ENCODE measurements at places on chromosomes 5 and 9. TPM values are rescaled to one million over a fixed set of nuclear protein-coding genes. Genes with fewer than 3 reads are reported as not detected.

FAM151B gene
- 2.3 TPM for total RNA-seq

ZMAT2 gene
- 30.8 TPM for total RNA-seq

GRCh38 chr9:19551124-19551929, 142.5 kb downstream of the ACER2 start:
- no peak for DNase-seq

DNA sequence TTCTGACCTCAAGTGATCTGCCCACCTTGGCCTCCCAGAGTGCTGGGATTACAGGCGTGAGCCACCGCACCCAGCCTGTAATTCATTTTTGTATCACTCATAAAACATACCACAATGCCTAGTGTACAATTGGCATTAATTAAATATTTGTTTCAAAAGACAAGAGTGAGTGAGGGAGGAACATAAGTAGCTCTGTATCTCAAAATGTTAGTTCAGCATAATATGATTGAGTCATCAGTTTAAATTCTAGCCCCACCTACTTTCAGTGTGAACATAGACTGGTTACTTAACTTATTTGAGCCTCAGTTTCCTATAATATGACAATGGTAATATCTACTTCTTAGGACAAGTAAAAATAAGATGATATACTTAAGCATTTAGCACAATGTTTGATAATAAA, 26.9 kb downstream of the INVS start:
- DNase-seq, result no peak

GRCh38 chr9:121837113-121837961, 185.9 kb downstream of the DAB2IP start:
- DNase-seq, result no peak

DNA sequence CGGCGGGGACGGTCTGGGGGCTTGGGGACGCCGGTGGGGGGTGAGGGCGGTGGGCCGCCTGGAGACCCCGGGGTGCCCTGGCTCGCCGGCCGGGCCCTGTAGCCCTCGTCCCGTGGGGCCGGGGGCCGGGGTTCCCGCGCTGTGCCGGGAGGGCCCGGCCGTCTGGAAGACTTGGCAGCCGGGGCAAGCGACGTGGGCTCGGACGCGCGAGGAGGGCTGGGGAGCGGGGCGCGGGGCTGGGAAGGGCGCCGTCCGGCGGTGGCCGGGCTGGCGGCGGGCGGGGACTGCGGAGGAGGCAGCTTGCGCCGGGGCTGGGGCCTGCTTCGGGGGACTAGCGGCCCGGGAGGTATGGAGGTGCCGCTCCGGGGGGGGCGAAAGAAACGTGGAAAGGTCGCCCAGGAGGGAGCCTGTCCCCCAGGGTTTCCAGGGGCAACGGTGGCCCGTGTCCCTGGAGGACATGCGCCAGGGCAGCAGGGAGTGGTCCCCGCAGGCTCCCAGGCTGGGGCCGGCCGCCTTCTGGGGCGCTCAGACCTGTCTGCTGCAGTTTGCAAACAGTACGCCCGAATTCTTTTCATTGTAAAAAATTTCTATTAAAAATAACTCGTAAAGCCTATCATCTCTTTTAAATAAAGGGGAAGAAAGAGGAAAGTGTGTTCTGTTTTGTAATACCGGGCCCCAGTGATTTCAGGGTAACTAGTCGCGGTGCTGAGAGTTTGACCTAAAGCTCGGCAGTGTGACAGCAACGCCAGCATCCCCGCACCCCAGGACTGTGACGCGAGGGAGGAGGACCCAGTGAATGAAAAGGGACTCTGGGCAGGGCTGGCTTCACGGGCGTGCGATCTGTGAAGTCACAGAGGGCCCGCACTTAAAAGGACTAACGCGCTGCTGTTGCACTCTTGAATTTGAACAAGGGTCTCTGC, 752 bp upstream of the ANKH start:
- no peak for DNase-seq

SLC1A1 gene
- total RNA-seq, result 2.1 TPM

DNA sequence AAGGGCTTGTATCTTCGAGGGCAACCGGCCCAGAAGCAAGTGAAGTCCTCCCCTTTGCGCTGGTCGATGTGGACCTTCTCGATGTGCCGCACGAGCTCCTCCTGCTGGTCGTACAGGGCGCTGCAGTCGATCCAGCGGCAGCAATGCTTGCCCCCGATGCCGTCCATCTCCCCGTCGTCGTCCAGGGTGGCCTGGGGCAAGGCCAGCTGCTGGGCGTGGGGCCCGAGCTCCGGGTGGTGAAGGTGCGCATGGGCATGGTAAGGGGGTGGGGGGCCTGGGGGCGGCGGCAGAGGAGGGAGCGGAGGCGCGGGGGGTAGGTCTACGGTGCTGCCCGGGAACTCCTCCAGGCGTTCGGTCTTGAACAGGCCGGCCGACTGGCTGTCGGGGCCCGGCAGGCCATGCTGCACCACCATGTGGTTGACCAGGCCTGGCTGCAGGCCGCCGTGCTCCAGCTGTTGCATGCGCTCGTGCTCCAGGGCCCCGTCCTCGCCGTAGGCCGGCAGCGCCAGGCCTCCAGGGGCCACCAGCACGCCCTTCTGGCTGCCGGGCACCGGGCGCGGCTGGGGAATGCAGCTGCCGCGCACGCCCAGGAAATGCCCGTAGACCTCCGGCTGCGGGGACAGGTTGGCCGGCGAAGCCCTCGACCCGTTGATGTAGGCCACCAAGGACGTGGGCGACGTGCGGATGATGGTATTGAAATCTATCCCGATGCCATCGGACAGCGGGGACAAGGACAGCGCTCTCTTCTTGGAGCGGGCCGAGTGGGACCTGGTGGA, 181.8 kb downstream of the GLIS3 start:
- DNase-seq, result no peak

- no peak for DNase-seq
These were observed 99.2 kb downstream of the DAPK1 start for GRCh38 chr9:87596862-87597261.

DNA sequence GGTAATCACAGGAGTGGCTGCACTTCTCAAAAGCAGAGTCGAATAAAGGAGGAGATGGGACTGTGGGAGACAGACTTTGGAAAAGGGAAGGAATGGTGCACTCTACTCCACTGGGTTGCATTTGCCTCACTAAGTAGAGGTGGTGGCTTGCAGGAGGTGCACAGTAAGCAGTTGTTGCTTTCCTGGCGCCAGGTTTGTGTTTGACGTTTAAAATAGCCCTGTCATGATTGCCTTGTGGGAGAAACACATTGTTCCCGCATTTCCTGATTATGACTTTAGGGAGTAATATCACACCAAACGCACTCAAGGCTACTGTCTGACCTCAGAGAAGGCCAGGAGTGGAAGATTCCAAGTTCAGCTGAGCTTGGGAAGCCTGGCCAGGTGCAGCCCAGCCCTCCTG, 36.7 kb downstream of the DMRT1 start:
- DNase-seq, result no peak

DNA sequence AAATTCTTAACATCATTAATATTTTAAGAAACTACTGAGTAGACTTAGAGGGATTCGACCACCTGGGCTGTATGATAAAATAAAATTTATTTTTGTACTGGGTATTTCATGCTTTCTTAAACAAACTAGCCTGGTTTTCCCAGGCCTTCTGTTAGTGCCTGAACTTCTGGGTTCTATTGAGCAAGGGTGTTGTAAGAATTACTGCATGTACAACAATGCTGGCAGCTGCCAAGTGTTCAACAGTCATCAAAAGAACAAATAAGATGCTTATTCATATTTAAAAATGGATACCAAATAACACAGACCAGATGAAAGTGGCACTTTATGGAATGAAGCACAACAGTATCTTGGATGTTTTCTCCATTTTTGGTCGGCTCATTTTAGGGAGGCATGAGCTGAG, 123.2 kb upstream of the FBXL7 start:
- DNase-seq, result no peak

GRCh38 chr5:176590035-176590717, 19.8 kb downstream of the GPRIN1 start:
- no peak for DNase-seq

ZNF300 gene
- total RNA-seq, result 3.1 TPM

- no peak for DNase-seq
These were observed 101.1 kb upstream of the GNAQ start for GRCh38 chr9:78132701-78133058.

- no peak for DNase-seq
These were observed 123.1 kb downstream of the LIFR start for GRCh38 chr5:38433160-38433861.

AQP7 gene
- 0.33 TPM for total RNA-seq

MYO10 gene
- total RNA-seq, result 7.6 TPM

- DNase-seq, result no peak
These were observed 17.5 kb downstream of the TNIP1 start for GRCh38 chr5:151063142-151063989.

DNA sequence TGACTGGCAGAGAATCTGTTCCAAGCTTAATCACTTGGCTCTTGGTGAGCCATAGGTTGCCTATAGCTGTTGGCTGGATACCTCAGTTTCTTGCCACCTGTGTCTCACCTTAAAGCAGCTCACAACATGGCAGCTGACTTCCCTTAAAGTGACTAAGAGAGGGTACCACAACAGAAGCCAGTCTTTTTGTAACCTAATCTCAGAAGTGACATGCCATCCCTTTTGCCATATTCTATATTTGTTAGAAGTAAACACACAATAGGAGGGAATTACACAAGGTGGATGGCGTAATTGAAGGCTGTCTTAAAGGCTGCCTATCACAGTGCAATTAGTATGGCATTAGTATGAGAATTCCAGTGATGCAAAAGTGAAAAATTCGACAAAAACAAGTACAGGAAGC, 28.1 kb downstream of the NIPBL start:
- no peak for DNase-seq

- DNase-seq, result no peak
These were observed 66.9 kb downstream of the FANCC start for GRCh38 chr9:95250462-95251221.

DNA sequence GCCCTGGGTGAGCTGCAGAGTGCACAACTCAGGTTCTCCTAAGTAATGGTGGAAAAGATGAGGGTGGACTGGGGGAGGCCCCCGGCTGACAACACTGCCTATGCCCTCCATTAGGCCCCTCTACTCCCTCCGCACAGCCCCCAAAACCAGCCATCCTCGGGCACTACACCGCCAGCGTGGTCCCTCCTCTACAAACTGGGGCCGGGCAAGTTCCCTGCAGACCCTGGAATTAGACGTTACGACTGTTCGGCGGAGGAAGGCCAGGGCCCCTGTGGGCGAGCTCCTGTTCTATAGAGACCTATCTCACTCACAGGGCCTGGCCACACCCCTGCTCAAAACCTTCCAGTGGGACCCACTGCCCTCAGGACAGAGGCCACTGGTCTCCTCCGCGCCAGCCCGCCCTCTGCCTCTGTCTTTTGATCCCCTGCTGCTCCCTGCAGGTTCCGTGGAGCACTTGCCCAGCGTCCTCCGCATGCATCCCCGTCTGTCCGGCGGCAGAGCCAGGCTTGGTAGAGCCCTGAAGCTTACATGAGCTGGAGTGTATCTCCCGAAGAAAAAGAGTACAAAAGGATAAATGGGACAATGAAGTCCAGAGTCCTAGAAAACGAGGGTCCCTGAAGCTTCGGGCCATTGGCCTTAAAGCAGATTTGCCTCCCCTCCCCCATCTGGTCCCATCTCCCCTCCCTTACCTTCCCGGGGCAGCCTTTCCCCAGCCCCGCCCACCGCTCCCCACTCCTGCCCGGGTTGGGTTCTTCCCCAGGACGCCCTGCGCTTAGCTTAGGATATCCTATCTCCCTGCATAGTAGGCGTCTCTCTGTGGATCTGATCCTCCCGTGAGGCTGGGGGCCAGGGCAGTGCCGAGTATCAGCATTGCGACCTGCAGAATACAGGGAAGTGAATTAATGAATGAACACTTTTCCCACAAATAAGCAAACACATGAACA, 71.3 kb downstream of the HRH2 start:
- DNase-seq, result no peak

DNA sequence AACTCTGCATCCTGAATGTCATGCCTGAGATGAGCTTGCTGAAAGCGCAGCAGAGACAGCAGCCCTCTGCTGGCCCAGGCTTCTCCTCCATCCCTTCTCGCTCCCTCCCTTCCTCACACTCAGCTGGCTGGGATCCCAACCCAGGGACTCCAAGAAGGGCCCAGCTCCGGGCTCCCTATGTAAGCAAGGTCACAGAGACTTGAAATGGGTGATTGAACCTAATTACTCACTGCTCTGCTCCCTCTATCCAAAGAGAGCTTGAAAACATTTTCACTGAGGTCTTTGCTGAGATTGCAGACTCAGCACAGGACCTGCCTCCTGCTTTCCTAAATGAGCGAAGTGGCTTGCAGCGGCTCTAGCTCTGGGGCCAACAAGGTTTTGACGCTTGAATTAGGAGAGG, 42.8 kb downstream of the RAPGEF1 start:
- no peak for DNase-seq

GRCh38 chr9:4344946-4345345, 45.1 kb upstream of the GLIS3 start:
- DNase-seq, result peak; percentile 66

DNA sequence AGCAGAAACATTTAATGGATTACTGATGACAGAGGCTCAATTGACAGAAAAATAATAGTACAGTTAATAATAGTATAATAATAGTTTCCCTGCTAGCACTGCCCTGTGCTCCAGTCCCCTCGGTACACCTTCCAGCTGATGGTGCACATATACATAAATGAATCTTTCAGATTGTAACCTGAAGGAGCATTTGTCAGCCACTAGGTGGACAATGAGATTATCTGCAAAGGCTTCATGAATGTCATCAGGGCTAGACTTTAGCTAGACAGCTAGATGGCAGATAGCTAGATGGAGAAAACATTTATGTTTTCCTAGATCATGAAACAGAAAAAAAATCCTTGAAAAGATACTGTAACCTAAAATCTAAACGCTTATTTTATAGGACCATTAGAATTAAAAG, 304.4 kb upstream of the SMC2 start:
- no peak for DNase-seq

PSAT1 gene
- total RNA-seq, result 1.7 TPM

DNA sequence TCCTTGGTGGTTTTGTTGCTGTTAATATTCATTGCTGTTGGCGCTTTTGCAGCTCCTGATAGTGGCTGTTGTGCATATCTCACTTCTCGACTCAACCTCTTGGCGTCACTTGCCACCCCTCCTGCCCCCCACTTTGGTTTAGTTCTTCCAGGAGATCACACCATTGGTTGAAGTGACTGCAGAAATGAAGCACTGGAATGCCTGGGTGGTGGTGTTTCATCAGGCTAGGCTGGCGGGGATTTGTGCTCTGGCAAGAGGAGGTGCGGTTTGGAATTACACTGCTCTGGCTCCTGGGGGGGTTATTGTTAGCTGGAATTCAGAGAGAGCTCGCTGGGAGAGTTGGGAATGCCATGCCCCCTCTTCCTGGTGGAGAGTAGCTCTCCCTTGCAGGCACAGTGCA, 11.5 kb downstream of the PRRC2B start:
- DNase-seq, result no peak

PFN3 gene
- total RNA-seq, result not detected

DNA sequence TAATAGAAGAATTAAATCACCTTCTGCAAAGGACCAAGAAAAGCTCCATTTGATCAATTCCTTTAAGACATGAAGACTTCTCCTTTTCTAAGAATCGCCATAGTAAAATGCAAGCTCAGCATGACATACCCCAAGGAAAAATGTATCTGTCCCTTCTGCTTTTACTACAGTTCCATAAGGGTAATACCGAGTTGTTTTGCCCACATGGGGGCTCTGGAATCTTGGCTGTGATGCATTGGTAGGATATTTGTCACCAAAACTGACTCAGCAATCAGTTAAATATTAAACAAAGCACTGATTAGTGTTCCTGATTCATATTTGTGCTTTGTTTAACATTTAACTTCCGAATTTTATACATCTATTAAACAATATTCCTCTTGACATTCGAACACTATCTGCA, 24.3 kb upstream of the KCNIP1 start:
- DNase-seq, result no peak

- no peak for DNase-seq
These were observed 49.0 kb upstream of the DPYSL3 start for GRCh38 chr5:147558826-147559225.

SPATA31D4 gene
- total RNA-seq, result not detected

GRCh38 chr5:67104859-67105258, 91.7 kb downstream of the CD180 start:
- DNase-seq, result no peak

Measured in esophagus muscularis mucosa (tissue), 4 donors.